Right renal pelvis (tissue), 4 donors: ENCODE measurements at places on chromosomes 11 and 22. TPM values are rescaled to one million over a fixed set of nuclear protein-coding genes. Genes with fewer than 3 reads are reported as not detected.

Gene INS
- polyA plus RNA-seq, result not detected

DNA sequence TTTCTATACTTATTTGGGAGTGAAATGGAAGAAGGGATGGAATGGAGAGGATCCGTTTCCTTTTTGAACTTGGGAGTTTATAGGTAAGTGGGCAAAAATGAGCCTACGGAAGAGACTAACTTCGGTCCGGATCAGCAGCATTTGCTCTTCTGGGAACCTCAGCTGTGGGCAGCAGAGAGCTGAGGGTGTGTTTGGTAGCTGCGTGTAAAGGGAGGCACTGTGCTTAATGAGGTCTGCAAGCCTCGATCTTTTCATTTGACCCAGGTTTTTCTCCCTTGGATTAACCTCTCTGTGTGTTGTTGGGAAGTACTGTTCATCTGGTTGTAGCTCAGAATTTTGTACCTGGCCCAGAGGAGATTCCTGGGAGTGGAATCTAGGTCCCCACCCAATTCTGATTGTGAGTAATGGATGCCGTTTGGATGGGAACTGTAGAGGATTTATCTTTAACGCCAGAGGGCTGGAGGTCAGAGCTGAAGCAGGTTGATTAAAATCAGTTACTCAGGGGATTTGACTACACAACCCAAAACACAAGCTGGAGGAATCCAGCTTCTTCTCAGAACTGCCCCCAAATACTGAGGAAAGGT lies 201.6 kb upstream of the SORL1-AS1 start:
- DNase-seq, result no peak

DNA sequence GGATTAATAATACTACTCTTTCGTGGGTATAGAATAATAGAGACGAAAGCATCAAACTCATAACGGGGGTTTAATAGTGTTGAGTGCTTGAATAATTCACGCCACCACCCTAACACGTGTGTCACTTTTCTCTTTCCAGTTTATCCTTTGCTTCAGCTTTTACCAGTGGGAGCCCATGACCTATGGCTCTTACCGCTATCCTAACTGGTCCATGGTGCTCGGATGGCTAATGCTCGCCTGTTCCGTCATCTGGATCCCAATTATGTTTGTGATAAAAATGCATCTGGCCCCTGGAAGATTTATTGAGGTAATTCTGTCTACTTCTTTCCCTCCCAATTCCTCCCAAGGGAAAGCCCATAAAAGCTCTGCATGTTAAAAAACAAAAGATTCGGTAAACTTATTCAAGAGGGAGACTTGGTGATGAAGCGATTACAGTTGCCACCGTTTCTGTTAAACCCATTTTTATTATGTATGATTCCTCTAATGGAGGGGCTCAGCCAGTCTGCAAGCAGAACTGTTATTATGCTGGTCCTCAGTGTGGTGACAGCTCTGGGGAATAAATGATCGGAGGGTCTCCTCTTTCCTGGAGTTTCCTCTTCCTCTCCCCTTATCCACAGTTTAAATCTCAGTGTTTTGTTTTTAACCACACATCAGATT lies 17.1 kb upstream of the NELL1 start:
- no peak for DNase-seq

- no peak for DNase-seq
These were observed 42.1 kb downstream of the MYO7A start for GRCh38 chr11:77170107-77170506.

DNA sequence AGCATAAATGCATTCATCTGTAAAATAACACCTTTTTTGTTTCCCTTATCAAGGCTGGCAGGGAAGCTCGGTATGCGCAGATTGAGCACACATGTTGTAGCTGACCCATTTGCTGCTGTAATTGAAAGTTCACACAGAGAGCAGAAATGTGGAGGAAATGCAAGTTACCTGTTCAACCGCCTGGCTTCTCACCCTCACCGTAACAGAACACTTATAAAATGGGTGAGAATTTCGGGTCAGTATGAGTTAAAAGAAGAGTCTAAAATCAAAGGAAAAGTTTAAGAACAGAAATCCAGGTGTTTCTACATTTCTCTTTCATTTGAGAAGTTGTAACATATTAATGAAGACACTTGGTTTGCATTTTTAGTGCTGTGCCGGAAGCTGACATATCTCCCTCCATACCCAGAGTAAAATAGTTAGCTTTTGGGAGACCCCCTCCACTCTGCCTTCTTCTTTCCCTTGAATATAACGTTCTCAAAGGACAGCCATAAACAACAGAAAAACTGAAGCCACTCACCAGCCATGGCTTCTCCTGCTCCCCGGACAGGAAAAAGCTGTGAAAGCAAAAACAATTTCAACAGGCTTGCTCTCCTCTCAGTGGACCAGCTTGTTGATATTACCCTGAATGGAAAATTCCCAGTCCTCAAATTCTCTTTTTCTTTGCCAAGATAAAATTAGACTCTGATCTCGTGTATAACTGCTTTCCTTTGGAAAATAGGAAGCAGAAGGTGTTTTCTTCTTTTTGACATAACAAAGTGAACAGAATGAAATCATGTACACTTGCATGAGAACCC lies at the start of gene CASP12:
Gene CASP12, minus strand, starts transcription at position 570 of the 794 bp plus-strand sequence.
- no peak for DNase-seq

GRCh38 chr11:76614471-76615179 lies 55.9 kb downstream of the LRRC32 start:
- DNase-seq, result no peak

Gene TLCD5
- polyA plus RNA-seq, result 11.4 TPM

GRCh38 chr22:17845790-17846189 lies 71.5 kb upstream of the BID start:
- DNase-seq, result no peak

DNA sequence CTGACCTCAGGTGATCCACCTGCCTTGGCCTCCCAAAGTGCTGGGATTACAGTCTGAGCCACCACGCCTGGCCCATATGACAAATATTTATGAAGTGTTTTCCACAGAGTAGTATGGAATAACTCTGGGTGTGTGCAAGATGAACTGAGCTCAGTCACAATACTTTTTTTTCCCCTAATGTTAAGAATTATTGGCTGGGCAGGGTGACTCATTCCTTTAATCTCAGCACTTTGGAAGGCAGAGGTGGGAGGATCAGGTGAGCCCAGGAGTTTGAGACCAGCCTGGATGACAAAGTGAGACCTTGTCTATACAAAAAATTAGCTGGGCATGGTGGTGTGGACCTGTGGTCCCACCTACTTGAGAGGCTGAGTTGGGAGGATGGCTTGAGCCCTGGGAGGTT lies 6.4 kb downstream of the PTPRJ start:
- DNase-seq, result no peak

DNA sequence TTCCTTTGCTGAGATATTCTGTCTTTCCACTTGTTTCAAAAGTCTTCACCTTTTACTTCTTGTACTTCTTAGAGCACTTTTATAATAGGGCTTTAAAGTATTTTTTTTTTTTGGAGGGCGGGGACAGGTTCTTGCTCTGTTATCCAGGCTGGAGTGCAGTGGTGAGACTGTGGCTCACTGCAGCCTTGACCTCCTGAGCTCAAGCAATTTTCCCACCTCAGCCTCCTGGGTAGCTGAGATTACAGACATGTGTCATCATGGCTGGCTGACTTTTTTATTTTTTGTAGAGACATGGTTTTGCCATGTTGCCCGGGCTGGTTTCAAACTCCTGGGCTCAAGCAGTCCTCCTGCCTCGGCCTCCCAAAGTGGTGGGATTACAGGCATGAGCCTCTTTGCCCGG lies 57.9 kb downstream of the DYNC2H1 start:
- no peak for DNase-seq

DNA sequence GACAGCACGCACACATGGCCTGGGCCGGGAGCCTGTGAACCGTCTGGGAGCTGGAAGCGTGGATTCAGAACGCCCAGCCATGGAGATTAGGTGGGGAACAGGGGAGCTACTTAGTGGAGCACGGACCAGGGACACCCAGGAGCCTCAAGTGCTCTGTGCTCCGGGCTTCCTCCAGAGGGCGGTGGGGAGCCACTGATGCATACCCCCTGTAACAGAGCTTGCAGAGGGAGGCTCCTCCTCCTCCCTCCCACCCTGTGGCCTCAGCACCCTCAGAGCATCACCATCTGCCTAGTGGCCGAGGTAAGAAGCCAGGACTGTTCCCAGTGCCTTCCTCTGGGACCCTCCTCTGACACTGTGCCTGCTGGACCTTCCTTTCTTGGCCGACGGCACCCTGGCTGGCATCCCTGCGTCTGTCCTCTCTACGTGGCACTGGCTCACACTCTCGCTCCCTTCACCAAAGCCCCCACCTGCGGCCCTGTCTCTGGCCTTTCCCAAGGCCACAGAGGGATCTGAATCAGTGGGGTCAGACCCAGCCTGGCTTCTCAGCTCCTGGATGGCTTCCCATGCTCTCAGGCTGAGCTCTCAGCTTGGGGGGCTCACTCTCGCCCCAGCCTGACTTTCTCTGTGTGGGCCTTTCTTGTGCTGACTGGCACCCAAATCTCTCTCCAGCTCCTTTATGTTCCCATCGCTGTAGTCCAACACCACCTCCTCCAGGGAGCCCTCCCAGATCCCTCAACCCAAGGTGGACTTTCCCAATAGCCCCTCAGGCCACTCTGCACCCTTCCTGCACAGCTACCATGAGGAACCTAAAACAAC lies 780.9 kb downstream of the BRD1 start:
- peak; percentile 33 for DNase-seq

- DNase-seq, result no peak
These were observed 41.9 kb downstream of the MICAL2 start for GRCh38 chr11:12152321-12152720.

DNA sequence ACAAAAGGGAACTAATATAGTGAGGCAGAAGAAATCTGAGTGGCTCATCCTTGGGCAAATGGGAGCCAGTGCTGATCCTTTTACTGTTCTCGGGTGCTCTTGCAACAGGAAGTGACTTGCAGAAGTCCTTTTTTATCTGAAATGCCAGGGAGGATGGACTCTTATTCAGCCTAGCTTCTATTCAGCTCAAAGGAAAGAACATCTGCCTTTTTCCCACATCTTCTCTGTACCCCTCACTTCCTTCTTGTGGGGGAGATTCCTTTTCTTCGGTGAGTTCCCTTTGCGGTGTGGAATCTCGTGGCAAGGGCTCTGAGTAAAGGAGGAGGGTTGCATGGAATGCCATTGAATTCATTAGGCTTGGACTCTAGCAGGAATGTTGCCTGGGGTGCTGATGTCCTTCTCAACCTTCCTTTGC lies 76.2 kb downstream of the ZBTB16 start:
- DNase-seq, result no peak

GRCh38 chr22:47209547-47210023 lies 447.1 kb downstream of the TBC1D22A start:
- no peak for DNase-seq

DNA sequence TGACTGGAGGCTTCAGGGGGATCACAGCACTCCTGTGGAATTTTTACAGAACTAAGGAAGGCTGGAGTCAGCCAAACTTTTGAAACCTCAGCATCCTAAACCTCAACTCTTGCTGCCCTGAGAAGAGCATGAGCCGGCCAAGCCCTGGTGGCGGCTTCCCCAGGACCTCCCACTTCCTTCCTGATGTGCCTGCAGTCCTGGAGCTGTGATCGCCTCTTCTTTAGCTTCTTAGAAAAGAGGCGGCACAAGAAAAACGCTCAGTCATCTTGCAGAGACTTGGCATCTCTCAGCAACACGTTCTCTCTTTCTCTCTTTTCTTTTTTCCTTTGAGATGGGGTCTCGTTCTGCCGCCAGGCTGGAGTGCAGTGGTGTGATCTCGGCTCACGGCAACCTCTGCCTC lies 40.4 kb upstream of the AMPD3 start:
- DNase-seq, result no peak
